ENCODE measurements at places on chromosomes 5 and 9.
A peak's percentile ranks its signal among the peaks of the same experiment; 100 is the strongest.

DNA sequence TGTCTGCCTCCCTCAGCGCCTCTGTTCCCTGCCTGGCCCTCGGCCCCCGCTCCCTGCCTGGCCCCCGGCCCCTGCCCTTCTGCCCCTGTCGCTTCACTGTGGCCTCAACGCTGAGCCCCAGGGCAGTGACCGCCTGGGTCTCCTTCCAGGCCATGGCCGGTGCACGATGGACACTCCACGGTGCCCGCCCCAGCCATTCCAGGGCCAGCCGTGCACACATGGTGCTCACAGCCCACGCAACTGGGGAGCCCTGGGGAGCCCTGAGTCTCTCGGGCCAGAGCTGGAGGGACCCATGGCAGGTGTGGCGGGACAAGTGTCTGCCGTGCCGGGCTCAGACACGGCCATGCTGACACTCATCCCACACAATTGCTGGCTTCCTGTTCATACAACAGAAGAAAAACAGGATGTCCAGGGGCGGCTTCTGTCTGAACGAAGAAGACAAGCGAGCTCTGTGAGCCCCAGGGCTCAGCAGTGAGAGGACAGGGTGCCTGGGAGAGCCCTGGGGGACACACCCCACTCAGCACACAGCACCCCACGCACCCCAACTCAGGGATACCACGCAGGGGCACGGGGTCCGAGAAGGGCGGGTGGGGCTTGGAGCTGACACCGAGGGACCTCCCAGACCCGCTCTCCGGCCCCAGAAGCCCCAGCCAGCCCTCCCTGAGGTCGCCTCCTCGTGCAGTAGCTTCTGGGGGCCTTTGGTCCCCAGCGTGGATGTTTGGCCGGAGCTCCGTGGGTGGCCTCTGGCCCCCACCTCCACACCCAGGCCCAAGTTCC, 35.7 kb downstream of the EXD3 start:
- no peak for DNase-seq

GRCh38 chr5:77172713-77173328, 37.7 kb upstream of the PDE8B start:
- DNase-seq = peak; percentile 12

- DNase-seq = no peak
Measured at GRCh38 chr5:152686931-152687330, 281.9 kb upstream of the NMUR2 start.

GRCh38 chr9:5886114-5886939, 4.4 kb upstream of the MLANA start:
- no peak for DNase-seq

GRCh38 chr9:135385793-135386192, 93.8 kb upstream of the PPP1R26 start:
- DNase-seq = no peak

GRCh38 chr5:144248015-144248414, 77.3 kb downstream of the KCTD16 start:
- no peak for DNase-seq

DNA sequence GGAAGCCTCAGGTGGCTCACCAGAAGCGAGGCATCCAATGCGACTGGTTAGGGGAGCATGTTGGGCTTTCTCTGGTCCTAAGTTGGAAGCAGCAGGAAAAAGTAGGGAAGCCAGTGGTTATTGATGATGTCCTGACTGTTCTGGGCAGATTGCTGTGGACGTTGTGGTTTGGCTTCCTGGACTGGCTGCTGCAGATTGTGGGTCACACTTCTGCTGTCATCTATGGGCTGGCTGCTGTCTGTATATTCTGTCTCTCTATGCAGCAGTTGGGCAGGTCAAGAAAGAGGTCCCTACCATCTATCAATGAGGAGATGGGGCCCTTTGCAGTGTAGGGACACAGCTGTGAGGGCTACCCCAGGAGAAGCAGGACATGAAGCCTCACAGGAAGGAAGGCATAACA, 13.5 kb upstream of the MARCHF6 start:
- DNase-seq = no peak

GRCh38 chr9:88949425-88949824, 41.8 kb upstream of the S1PR3 start:
- DNase-seq = no peak

- no peak for DNase-seq
Measured at GRCh38 chr9:75170898-75171360, 82.6 kb downstream of the OSTF1 start.

DNA sequence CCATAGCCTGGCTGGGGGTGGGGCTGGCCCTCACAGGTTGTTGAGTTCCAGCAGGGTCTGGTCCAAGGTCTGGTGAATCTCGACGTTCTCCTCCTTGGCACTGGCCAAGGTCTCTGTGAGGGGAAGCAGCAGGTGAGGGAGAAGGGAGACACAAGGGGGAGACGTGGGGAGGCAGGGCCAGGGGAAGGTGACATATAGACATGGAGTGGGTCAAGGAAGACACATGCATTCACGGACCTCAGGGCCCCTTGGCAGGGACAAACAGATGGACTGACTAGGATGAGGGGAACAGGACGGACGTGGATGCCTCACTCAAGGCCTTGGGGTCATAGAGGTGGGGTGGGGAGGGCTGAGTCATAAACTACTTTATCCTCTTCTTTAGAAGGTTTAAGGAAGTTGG, 7.7 kb downstream of the TPM2 start:
- no peak for DNase-seq

DNA sequence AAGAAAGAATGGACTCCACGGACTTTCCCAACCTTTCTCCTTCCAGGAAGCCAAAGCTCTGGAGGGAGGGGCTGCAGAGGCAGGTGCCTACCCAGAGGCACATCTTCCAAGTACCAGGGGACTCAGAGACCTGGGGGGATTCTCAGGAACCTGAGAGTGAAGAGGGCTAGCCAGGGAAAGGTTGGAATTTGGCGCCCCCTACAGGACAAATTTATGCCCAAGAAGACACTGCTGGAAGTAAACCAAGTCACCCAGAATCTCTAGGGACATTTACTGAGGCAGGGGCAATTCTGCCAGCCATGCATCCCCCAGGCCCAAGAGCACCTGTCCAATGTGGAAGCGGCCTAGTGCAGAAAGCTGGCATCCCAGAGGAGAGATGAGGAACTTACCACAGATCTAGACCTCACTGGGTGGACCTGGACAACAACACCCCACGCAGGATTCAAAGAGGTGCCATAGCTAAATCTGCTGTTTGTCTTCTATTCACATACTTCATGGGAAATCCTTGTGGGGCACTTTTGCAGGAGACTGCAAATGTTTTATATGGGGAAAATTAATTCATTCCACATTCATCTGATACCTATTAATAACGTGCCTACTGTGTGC, 25.9 kb upstream of the IDNK start:
- no peak for DNase-seq

DNA sequence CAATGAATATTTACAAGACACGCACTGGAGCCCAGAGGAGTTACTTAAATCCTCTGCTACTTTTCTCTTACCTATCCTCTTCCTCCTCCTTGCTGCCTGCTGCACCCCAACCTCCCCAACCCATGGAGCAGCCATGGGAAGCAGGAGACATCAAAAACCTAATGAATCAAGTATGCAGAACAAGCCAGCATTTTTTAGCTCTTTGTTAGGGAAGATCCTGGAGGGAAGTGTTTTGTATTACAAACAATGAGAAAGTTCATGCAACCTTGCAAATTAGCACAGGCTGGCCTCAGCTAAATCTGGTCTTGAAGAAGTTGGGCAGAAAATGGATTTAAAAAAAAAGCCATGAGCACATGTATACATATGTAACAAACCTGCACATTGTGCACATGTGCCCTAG, 498.8 kb downstream of the KIF4B start:
- DNase-seq = no peak

DNA sequence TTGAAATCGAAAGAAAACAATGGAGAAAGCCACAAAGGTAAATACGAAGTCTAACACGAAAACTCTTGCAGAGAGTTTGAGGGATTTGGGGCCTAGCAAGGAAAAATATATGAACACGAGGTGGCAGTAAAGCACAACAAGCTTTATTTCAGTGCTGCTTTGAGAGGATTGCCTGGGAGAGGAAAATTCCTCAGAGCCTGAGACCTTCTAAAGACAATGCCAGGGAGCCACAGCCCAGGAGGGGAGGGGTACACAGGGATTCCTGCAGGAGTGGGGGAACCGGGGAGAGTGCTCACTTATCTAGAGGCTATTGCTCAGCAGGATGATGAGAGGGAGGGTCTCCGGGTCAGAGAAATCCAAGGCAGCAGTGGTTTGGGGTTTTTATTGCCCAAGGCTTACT, 134.9 kb upstream of the ADCY2 start:
- DNase-seq = no peak

GRCh38 chr5:114665551-114665950, 303.7 kb downstream of the KCNN2 start:
- DNase-seq = no peak

DNA sequence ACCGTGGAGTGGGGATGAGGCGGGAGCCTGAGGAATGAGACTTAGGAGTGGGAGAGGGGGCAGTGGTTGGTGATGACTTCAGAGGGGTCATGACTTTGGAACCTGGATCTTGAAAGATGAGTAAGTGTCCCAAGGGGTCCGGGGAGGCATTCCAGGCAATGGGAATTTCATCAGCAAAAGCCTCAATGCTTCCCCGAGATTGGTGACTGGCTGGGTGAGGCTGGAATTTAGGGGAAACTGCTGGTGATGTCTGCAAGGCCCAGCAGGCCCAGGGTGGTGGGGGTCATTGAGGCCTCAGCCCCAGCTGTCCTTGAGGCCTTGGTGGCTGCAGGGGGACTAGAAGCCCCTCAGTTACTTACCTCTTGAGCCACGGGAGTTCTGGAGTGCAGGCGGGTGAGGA, 7.5 kb downstream of the NDST1 start:
- DNase-seq = no peak

DNA sequence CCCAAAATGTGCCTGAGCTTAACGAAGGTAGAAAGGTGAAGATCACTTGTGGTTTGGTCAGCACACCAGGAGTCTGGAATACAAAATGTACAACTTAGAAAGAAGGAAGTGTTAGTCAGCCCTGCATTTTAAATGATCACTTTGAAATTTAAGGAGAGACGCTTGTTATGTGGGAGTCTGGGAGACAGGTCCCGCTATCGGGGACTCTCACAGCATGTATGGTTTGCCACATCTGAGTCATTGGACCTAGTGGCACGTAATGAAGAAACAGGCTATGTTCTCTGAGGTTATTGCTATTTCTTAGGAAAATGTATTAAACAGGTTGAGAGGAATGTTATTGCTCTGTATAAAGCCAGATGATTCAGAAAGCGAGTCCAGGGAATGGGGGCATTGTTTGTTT, 2362.5 kb upstream of the WWC1 start:
- no peak for DNase-seq

DNA sequence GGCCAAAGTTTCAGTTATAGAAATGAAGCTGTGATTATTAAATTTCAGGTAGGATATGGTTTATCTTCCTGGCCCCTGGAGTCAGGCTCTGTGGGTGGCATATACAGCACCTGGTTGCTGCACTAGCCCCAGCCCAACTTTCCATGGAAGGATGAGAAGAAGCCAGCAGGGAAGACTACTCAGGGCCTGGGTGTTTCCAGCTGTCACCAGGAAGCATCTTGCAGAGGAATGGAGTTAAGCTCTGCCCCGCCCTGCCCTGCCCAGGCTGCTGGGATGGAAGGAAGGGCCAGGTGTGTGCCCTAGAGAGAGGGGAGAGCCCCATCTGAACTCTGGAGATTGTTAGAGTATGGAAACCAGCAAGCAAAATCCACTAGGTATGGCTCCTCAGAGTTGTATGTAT, 42.8 kb upstream of the FAT2 start:
- DNase-seq = no peak

- peak; percentile 87 for DNase-seq
Measured at GRCh38 chr9:127973169-127974000, 7.4 kb downstream of the EEIG1 start.

DNA sequence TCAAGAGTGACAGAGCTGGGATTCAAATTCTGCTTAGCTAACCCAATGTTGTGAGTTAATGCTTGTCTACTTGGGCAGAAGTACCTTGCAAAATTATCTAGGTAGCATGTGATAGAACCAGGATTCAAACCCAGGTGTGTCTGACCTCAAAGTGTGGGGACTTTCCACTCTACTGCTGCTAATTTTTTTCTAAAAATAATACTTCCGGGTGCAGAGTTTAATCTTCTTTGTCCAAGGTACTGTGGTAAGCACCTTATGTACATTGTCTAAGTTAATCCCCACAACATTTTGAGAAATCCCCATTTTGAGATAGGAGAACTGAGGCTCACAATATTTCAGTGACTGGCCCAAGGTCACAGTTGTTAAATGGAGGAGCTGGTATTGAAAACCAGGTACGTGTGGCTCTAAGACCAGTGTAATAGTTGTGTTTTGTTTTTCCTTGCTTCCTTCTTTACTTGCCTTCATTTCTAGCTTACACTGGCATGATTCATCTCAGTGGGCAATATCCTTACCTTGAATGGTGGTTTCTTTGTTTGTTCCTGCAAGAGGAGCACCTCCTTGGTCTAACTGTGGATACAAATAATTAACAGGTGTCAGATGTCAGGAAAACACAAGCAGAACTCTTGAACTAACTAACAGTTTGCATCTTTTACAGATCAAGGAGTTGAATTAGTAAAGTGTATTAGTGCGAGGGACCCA, 7.5 kb downstream of the ALDOB start:
- no peak for DNase-seq

- DNase-seq = no peak
Measured at GRCh38 chr9:131963072-131964030, 116.3 kb downstream of the MED27 start.

GRCh38 chr5:155978850-155979249, 348.1 kb upstream of the SGCD start:
- no peak for DNase-seq

GRCh38 chr9:135669616-135670285, 6.6 kb downstream of the LCN9 start:
- no peak for DNase-seq

DNA sequence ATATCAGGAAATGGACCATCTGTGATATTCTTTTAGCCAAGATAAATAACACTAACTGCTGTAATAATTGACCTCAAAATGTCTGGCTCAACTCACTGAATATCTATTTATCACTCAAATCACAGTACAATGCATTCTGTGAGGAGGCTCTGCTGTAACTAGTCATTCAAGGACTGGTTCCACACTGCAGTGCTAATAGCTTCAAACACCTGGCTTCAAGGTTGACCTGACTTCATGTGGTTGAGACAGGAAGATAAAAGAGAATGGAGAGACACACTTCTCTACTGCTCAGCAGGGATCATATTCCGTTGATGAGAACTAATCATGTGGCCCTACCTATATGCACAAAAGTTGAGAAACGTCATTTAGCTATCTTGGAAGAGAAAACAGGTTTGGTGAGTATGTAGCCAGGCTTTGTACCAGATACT, 3.4 kb upstream of the RHOBTB3 start:
- no peak for DNase-seq

GRCh38 chr5:77599679-77600078, 38.8 kb downstream of the OTP start:
- DNase-seq = no peak

GRCh38 chr5:66981266-66982055, 215.1 kb downstream of the CD180 start:
- no peak for DNase-seq

DNA sequence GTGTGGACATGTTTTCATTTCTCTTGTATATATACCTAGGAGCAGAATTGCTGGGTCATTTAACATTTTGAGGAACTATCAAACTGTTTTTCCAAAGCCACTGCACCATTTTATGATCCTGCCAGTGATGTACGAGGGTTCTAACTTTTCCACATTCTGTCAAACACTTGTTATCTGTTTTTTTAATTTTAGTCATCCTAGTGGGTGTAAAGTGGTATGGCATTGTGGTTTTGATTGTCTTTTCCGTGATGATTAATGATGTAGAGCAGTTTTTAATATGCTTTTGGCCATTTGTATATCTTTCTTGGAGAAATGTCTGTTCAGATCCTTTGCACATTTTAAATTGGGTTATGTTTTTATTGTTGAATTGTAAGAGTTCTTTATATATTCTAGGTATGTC, 107.0 kb downstream of the MELK start:
- no peak for DNase-seq

GRCh38 chr9:104686081-104686480, 8.2 kb upstream of the OR13D1 start:
- DNase-seq = no peak

All from vagina (tissue), 2 donors.